ENCODE measurements at places on chromosomes 3 and 15. TPM values are rescaled to one million over a fixed set of nuclear protein-coding genes. Genes with fewer than 3 reads are reported as not detected.

The SH3BP5 gene
- total RNA-seq: 18.0 TPM

The RTP1 gene
- not detected for total RNA-seq

The FHIT gene
- total RNA-seq: 0.64 TPM

The BFSP2 gene
- not detected for total RNA-seq

The GPR27 gene
- 2.6 TPM for total RNA-seq

The ERICH6 gene
- not detected for total RNA-seq

The COL7A1 gene
- 125 TPM for total RNA-seq

- no peak overlapping the region for H3K27ac ChIP-seq
- DNase-seq: no peak
- H3K4me1 ChIP-seq: peaks cover 8% of the 10 kb centered on the region
- H3K4me3 ChIP-seq: no peak overlapping the region
Measured at GRCh38 chr15:80061582-80061981, 2.1 kb downstream of the ZFAND6 start.

DNA sequence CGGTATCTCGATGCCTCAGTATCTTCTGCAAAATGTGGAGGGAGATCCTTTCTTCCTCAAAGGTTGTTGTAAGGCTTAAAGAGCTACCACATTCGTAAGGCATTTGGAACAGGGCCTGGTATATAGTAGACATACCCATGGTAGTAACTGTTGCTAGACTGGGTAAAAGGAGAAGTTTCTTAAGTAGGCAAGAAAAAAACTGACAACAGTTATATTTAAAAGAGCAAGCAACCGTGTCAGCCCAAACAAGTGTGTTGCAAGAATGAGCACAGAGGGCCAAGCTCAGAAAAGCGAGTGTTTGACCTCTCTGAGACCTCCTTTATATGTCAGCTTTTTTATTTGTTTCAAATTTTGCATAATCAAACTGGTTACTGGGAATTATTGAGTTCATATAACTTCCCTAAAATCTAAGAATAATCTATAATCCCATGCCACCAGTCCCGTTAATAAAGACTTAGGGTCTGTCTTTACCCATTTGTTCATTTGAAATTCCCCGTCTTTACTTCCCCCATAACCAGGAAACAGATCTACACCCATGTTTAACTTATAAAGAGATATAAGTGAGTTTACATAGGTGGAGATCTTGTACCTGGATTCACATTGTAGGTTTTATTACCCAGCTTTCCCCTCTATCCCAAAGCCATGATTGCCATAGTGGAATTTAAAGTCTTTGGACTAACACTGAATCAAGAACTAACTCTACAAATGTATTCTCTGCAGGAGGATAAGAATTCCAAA lies 7.3 kb downstream of the B3GNT5 start:
- no peak for DNase-seq

- no peaks in the 10 kb centered on the region for H3K27me3 ChIP-seq
- no peak for DNase-seq
- no peak overlapping the region for H3K27ac ChIP-seq
- no peak overlapping the region for H3K4me3 ChIP-seq
Measured at GRCh38 chr3:38578551-38578950, 70.9 kb downstream of the SCN5A start.

GRCh38 chr3:124878561-124879336 lies 8.4 kb downstream of the ITGB5 start:
- H3K4me3 ChIP-seq: no peak overlapping the region
- H3K36me3 ChIP-seq: no peaks in the 10 kb centered on the region
- peaks cover 26% of the 10 kb centered on the region for H3K4me1 ChIP-seq
- H3K27ac ChIP-seq: peak overlapping the region; percentile 73

DNA sequence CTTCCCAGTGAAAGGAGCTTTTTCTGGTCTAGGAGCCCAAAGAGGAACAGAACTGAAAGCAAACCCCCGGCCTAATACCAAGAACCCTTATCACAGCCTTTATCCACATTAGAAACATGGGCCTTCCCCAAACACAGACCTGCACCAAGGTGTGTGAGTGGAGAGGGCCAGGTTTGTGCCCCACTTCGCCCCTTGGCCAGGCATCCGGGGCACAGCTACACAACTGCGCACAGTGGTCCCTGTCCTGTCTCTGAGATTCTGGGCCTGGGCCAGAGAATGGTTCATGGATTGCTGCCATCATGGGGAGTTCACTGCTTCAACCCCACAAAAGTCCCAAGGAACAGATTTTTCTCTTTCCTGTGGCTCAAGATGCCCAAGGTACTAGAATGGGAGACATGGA lies 125.5 kb upstream of the ABHD17C start:
- no peak overlapping the region for H3K4me3 ChIP-seq
- no peak overlapping the region for H3K27ac ChIP-seq
- no peaks in the 10 kb centered on the region for H3K36me3 ChIP-seq
- no peaks in the 10 kb centered on the region for H3K27me3 ChIP-seq
- H3K4me1 ChIP-seq: no peaks in the 10 kb centered on the region

- no peak overlapping the region for H3K4me3 ChIP-seq
- no peak for DNase-seq
- no peak overlapping the region for H3K27ac ChIP-seq
- H3K27me3 ChIP-seq: no peaks in the 10 kb centered on the region
- no peaks in the 10 kb centered on the region for H3K4me1 ChIP-seq
Measured at GRCh38 chr3:14391033-14391432, 11.4 kb upstream of the SLC6A6 start.

GRCh38 chr15:79962178-79962577 lies 8.8 kb downstream of the BCL2A1 start:
- no peak overlapping the region for H3K27ac ChIP-seq
- no peak for DNase-seq
- H3K4me1 ChIP-seq: no peaks in the 10 kb centered on the region
- H3K4me3 ChIP-seq: no peak overlapping the region
- H3K36me3 ChIP-seq: no peaks in the 10 kb centered on the region

DNA sequence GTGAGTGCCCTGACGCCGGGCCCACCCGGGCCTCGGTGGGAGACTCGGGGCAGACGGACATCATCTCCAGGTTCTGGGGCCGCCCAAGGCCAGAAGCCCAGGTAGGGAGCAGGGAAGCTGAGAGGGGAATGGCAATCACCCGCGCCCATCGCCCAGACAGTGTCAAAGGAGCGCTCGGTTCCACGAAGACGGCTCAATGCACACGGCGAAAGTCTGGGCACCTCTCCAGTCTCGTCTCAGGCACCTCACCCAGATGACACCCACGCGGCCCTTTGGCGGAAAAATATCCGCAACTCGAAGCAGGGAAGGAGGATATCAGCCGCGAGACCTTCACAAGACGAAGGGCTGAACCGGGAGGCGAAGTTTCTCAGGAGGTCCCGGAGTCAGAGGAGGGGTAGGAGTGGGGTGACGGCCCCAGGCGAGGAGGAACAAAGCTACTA lies 916 bp downstream of the IL17RD start:
- no peak for DNase-seq
- H3K36me3 ChIP-seq: no peaks in the 10 kb centered on the region
- no peaks in the 10 kb centered on the region for H3K27me3 ChIP-seq
- H3K27ac ChIP-seq: peak overlapping the region; percentile 69
- peak overlapping the region; percentile 89 for H3K4me3 ChIP-seq

All from esophagus squamous epithelium (tissue), 5 donors.